ENCODE measurements at places on chromosomes 2 and 18.
A peak's percentile ranks its signal among the peaks of the same experiment; 100 is the strongest.

GRCh38 chr2:29202819-29203495, 87.7 kb downstream of the CLIP4 start:
- no peak for DNase-seq

- DNase-seq = no peak
Observed at GRCh38 chr2:48480526-48480925, 49.4 kb upstream of the STON1 start.

DNA sequence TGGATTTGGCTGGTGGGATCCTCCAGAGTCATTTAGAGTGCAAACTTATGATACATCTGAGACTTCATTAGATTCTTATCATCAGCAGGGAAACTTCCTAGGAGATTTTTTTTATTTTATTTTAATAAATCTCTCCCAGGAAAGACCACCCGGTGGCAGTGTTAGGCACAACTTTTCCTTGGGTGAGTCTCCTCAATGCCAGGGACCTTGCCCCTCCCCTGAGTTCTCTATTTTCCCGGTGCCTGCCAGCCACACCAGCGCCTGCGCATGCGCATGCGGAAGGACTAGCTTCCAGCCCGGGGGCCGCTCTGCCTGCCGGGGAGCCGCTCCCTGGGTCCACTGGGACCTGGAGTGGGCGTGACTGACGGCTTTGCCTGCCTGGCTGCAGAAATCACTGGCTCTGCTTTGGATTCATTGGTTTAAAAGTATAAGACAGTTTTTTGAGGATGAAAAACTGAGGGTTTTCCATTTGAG, 86.6 kb downstream of the TMEM182 start:
- no peak for DNase-seq

DNA sequence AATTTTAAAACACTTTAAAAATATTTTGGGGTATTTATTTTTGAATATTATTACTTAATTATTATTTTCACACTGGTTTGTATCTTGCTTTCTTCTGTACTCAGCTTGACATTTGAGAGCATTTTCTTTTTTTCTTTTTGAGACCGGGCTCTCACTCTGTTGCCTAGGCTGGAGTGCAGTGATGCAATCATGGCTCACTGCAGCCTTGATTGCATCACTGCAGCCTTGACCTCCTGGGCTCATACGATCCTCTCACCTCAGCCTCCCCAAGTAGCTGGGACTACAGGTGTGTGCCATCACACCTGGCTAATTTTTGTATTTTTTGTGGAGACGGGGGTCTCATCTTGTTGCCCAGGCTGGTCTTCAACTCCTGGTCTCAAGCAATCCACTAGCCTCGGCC, 79.9 kb upstream of the DLX2 start:
- no peak for DNase-seq

- DNase-seq = no peak
Observed at GRCh38 chr2:184734338-184734737, 136.0 kb downstream of the ZNF804A start.

DNA sequence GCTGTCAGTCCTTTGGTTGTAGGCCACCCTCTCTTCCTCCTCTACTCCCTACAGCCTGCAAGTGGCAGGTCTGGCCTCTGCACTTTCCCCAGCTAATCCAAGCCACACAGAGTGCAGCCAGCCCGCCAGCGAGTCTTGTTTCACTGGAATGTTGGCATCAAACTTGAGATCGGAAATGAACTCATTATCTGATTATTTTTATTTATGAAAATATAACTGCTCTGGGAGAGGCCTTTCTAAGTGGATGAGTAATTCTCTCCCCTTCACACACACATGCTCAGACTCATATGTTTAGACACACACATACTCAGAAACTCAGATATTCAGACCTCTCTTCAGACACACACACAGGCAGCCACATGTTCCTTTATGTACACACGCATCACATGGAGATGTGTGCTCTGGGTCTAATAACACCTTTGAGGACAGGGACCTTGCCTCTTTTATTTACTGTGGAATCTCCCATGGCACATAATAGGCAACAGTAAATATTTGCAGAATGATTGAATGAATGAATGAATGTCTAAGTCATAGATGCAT, 151.3 kb downstream of the ZFP36L2 start:
- DNase-seq = no peak

- no peak for DNase-seq
Observed at GRCh38 chr18:7020995-7021777, 96.4 kb downstream of the LAMA1 start.

- no peak for DNase-seq
Observed at GRCh38 chr2:15076668-15077067, 444.2 kb downstream of the LRATD1 start.

DNA sequence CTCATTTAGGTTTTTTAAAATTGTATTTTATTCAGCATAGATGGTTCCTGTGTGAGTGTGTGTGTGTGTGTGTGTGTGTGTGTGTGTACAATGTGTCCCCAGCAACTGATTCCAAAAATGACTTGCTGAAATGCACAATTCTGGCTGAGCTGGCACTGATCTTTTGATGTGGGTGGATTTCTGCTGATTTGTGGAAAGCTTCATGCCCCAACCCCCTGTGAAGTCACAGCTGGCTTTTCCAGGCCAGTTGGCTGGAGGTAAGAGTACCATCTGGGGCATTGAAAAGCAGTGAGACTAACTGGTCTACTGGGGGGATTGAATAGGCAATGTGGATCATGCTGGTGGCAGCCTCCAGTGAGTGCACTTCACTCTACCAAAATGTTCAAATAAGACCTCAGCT, 187.2 kb downstream of the LRRTM1 start:
- DNase-seq = no peak

DNA sequence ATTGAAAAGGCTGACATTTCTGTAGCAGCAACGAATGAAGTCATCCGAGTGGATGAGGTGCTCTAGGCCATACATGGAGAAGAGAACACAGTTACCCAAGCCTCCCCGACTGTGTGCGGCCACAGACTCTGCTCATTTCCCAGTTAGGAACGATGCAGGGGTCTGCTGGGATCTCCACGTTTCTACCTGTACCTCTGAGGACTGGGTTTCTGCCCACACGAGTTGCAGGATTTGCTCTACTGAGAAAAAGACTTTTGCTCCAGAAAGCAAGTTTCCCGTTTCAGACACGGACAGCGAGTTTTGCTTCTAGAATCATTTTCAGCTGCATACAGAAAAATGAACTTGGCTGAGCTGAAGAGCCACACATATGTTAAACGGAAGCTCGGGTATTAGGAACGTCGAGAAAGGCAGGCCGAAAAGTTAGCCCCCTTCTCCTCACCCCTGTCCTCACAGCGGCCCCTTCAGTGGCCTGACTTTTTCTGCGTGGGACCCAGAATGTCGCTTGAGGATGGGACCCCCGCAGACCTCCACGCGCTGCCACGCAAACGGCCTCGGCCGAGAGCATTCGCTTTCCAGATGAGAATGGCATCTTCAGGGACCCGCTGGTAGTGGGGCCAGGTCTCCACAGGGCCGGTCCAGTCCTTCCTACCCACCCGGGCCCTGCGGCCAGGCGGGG, 582 bp upstream of the RAB31 start:
- no peak for DNase-seq

GRCh38 chr2:37348155-37348554, 3.7 kb downstream of the QPCT start:
- DNase-seq = no peak

DNA sequence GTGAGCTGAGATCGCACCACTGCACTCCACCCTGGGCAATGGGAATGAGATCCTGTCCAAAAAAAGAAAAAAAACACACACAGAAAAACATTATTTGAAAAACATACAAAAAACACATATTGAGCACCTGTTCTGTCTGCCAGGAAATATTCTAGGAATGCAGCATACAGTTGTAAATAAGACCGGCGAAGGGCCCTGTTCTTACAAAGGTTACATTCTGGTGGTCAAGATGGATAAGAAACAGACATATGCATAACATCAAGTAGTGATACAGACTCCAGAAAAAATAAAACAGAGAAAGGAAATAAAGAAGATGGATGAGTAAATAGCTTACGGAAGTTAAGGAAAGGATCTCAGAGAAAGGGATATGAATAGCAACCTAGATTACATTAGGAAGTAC, 159.8 kb downstream of the GALNT3 start:
- no peak for DNase-seq

DNA sequence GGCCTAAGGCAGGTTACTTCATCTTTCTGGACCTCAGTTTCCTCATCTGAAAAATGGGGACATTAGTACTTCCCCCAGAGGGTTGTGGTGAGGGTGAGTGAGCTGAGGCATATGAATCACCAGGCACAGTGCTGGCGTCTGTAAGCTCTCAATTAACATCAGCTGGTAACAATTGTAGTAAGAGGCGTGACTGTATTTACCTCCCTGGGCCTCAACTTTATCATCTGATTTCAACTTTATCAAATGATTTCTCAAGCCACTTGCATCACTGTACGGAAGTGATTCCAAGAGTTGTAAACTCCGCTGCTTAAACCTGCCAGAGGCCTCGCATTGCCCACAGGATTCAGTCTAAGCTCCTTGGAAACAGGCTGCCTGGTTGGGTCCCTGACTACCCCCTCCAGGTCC, 53.6 kb upstream of the PKDCC start:
- DNase-seq = no peak

DNA sequence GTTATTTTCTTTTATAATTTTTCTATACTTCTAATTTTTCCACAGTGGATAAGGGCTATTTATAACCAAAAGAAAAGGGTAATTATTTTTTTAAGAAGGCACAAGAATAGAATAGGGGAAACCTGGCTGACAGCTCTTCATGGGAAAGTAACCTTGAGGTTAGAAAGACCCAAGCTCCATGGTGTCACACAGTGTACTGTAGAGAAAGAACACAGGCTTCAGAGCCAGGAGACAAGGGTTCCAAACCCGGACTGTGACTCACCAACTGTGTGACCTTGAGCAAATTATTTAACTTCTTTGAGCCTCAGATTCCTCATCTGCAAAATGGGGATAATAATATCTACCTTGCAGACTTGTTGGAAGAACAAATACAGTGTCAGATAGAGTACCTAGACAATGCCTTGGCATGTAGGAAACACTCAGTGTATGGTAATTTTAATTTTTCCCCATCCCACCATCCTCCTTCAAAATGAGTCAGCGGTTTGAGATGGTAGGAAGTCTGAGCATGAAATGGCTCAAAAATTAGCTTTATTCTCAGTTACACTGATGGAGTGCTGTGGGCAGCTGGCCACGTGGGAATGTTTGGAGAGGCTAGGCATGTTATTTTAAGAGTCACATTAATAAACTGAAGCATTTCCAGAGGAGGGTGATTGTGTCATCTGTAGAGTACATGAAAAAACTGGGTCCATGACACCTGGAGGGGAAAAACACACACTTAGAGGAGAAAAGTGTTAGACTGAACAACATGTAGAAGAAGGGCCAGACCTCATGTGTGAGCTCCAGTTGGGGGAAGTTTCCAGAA, 36.7 kb downstream of the TMEM37 start:
- no peak for DNase-seq

DNA sequence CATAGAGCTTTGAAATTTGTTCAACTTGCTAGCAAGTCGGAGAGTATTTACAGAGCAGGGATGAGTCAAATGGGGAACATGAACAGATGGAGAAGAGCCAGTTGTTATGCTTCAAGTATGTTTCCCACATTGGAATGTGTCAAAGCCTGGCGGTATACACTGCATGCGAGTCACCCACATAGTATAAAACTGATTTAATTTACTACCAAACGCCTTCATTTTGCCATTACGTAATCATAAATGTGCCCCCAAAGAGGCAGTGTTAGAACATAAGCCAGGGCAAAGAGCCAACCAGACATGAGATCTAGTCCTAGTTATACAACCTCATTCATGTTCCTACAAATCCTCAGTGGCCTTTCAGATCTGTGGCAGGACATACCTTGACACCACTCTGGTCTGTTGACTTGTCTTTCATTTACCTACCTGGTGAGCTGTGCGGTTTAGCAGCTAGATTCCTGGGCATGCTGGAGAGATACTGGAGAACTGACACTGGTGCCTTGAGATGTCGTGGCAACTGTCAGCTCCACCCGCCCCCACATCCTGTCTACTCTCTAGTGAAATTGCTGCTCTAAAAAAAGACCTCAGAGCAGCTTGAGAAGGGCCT, 21.7 kb upstream of the NRP2 start:
- no peak for DNase-seq

DNA sequence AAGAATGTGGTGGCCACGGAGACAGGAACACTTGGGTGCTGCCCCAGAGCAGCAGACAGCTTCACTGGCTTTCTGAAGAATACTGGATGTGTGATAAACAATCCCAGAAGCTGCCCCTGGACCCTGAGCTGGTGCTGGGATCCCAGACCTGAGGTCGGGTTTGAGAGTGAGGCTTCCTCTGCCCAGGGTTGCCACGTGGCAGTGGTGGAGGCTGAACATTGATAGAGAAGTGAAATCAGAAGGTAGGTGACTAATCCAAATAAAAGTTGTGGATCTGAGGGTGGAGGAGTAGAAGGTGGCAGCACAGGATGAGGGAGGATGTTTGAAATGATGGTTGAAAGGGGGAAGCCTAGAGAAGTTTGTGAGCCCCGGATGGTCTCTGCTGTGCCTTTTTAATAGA, 64.0 kb downstream of the FMNL2 start:
- DNase-seq = no peak

DNA sequence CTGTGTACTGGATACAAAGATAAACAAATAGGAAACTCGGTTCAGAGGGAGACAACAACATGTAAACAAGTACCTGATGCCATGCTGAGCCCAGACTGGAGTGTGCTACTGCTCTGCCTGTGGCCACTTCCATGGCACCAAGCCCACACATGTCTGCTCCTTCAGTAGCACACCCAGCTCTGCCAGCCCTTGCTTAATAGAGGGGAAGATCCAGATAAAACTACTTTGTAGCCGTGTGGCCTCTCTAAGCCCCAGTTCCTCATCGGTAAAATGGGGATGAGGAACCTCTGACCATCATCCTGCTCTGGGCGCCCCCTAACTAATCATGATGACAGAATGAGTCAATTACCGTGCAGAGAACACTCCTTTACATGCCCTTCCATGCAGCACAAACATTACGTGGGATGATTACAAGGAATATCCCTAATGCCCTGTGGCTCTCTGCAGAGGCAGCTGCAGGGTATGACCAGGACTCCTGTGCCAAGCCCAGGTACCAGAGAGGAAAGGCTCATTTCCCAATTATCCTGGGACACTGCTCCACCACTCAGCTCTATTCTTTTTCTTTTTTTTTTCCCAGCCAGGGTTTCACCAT, 34.9 kb downstream of the DNMT3A start:
- DNase-seq = no peak

GRCh38 chr2:11753452-11753885, 7.0 kb downstream of the LPIN1 start:
- DNase-seq = peak; percentile 43

DNA sequence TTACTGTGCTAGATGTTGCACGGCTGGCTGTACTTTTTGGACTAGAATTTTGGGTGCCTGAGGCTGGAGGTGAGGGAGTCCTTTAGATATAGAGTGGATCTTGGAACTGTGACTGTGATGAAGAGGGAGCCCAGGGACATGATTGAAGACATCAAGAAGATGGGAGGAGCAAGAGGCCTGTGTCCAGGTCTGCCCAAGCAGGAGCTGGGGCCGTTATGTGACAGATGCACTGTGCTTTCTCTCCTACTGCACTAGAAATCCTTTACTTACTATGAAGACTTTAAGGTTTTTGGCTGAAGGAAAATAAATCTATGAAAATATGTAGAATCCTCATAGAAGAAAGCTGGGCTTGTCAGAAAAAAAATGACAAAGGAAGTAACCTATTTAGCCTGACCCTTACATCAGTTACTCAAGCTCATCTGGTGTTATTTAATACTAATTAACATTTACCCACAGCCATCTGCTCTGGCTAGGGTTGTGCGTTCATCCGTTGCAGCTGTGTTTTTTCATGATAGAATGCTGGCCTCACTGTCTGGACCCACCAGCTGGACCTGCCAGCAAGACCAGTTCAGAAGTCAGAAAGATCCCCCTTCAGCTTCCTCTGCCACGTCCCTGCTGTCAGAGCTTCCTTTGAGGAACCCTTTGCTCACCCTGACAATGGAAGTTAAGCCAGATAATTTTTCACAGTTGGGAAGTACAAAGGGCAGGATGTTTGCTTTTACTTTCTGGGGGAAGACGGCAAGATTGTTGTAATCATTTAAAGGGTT, 16.7 kb downstream of the TSN start:
- no peak for DNase-seq
